Hematopoietic multipotent progenitor cell (in vitro differentiated cells): ENCODE measurements at places on chromosomes 16 and 17.

GRCh38 chr17:72270273-72270924, 149.6 kb downstream of the SOX9 start:
- DNase-seq, result no peak

DNA sequence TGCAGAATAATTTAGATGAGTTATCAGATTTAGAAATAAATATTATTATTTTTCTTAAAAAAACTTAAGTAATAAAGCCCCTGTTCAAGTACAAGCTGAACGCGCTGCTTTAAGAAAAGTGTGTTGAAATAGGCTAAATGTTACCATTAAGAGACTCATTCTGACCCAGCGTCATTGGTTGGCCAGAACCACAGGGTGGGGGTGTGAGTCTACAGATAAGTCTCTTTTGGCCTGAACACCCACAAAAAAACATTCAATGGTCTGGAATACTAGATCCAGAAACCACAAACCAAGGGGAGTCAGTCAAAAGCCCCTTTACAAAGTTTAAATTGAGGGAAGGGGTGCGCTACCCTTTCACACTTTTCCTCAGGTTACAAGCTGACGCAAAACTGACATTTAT, 776.1 kb downstream of the KCNJ2 start:
- DNase-seq, result no peak

DNA sequence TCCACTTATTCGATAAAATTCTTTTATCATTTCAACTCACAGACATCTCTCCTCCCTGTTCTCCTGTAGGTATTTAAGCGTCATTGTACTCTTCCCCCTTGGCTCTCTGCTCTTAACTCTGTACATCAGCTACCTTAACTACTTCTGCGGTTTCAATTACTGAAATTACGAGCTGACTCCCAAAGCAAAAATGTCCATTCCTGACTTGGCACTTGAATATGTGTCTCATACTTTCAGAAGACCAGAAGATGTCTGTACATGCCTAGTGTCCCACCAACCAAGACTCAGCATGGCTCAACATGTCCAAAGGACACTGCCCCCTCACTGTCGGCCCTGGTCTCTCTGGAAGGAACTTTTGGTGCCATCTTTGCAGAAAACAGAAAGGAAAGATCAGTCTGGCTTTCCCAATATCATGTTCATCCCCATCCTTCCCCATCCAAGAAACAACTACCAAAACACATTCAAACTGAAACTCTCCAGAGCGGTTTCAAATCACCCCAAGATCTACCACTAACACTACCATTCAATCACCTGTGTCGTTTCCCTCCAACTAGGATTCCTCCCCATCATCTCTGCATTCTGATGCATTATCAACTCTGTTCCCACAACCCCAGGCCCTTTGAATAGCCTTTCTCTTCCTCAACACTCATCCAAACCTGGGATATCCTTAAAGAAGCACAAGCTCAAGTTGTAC, 74.9 kb downstream of the ZFHX3 start:
- DNase-seq, result no peak

- no peak for DNase-seq
Observed at GRCh38 chr17:45426561-45426960, 6.1 kb downstream of the ARHGAP27 start.

- DNase-seq, result no peak
Observed at GRCh38 chr16:73000020-73000906, 47.7 kb downstream of the ZFHX3 start.

GRCh38 chr16:61836804-61837393, 199.3 kb downstream of the CDH8 start:
- no peak for DNase-seq

GRCh38 chr17:8149419-8150193, 2.6 kb downstream of the PER1 start:
- no peak for DNase-seq

DNA sequence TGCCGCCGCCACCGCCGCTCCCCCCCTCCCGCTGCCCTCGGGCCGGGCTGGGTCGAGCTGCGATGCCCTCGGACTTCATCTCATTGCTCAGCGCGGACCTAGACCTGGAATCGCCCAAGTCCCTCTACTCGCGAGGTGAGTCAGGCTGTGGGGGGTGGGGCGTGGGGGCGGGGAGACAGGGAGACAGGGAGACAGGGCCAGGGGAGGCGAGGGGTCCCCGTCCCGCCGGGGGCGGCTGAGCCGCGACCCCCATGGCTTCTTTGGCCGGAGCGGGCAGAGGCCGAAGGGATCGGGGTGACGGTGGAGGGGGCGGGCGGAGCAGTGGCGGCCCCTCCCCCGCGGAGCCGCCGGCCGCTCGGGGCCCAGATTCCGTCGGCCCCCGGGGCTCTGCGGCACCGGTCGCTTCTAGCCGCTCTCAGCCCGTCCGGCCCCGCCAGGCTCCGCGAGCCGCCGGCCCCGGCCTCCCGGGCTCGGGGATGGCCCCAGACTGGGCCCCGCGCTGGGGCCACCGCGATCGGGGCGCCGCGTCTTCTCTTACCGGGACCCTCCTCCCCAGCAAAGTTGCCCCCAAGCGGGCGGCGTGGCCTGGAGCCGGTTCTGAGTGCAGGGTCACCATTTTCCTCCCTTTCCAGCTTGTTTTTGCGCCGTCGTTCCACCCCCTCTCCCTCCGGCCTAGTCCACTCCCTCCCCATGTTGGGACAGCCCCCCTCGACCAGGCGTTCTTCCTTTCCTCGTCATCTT, 644 bp downstream of the NFAT5 start:
- DNase-seq, result peak; percentile 38

DNA sequence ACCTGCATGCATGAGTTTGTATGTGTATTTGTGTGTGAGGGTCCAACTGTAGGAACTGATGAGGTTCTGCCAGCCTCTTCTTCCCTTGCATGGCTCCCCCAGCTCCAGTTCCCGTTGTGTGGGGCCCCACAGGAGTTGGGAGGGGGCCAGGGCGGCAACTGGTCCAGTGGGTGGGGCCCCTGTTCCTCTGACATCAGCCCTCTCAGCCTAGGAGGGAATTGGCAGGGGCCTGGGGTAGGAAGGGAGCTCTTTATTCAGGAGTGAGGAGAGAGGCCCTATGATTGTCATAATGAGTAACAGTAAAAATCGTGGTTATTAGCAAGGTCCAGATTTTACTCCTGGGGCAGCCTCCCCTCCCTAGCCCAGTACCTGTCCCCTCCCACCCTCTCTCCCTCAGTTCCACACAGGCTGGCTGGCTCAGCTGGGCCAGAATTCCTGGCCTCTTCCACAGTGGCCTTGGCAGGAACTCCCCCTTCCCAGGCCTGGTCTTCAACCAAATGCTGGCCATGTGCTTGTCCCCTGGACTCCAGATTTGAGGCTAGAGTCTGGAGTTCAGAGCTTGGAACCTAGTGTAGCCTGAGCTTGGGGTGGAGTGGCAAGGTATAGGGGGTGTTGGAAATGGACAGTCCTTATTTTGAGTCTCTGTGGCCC, 18.9 kb downstream of the RARA start:
- no peak for DNase-seq

DNA sequence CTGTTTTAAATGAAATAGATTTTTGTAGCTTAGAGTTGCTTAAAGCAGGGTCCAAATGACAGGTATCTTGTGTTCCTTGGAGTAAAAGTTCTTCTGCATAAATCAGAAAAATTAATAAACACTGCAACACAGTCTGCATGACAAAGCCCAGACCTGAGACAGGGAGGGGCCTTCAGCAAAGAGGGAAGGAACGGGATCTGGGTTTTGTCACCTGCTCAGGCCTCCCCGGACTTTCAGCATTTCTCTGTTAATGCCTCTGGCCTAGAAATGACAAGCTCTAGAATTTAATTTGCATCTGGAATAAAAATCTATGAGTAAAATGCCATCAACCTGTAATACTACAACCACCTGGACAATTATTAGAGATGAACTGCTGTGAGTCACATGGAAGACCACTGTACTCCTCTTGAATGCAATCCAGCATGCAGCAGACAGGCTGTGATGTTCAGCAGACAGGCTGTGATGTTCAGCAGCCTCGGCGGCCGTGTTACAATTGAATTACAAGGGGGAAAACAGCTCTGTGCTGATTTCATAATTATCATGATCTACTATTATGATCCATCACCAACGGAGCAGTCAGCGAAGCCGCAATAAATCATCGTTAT, 170.2 kb downstream of the TOX3 start:
- no peak for DNase-seq

GRCh38 chr17:75191584-75191983, 8.8 kb upstream of the SUMO2 start:
- no peak for DNase-seq

DNA sequence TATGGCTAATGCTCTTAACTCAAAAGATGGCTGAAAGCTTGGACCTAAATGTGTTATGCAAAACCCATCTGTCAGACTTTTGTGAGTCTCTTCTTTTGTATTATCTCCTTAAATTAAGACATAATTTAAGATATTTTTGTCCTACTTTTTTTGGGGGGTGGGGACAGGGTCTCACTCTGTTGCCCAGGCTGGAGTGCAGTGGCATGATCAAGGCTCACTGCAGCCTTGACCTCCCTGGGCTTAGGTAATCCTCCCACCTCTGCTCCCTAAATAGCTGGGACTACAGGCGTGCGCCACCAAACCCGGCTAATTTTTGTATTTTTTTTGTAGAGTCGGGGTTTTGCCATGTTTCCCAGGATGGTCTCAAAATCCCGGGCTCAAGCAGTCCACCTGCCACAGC, 7.1 kb downstream of the CLTC start:
- no peak for DNase-seq

DNA sequence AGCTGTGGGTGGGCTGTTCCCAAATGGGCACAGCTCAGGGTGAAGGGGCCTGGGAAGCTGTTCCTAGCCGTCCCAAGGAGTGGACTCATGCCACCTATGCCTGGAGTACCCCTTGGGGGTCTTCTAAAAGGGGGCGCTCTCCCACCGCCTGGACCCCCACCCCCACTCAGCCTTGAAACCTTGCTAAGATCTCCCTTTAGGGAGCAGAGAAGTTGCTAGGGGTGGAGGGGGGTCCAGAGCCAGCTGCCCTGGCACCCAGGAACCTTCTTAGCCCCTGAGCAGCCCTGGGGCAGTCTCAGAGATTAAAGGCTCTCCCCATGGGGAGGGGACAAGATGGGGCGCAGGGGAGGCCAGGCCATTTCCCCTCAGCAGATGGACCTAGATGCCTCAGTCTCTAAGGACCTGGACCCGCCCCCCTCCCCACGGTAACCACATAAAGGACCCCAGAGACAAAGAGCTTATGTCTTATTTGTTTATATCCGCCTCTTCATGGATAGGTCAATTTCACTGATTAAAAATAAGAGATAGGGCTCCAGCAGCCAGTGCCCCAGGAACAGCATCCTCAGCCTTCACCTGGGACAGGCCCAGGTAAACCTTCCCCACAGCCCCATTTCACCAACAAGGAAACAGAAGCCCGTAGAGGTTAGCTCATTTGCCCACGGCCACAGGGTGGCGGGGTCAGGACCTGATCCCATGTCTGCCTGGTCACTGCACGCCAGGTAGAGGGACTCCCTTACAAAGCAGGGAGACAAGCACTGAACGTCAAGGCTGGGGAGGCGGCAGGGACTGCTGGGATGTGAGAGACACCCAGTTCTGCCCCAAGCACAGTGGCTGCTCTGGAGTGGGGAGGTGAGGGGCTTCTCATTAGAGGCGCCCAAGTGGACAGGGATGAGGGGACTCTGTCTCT, 3.4 kb downstream of the MTSS2 start:
- DNase-seq, result no peak
